ENCODE measurements at places on chromosomes 7 and 10. TPM values are rescaled to one million over a fixed set of nuclear protein-coding genes. Genes with fewer than 3 reads are reported as not detected.

The OR9A2 gene
- not detected for polyA plus RNA-seq

The GPR85 gene
- polyA plus RNA-seq, result 0.58 TPM

The NODAL gene
- 0.04 TPM for polyA plus RNA-seq

The ITPRID1 gene
- not detected for polyA plus RNA-seq

The ADCY1 gene
- 0.80 TPM for polyA plus RNA-seq

The DEPP1 gene
- 40.3 TPM for polyA plus RNA-seq

The SPDYE16 gene
- 0.06 TPM for polyA plus RNA-seq

The MALRD1 gene
- polyA plus RNA-seq, result 0.10 TPM

The NAT16 gene
- not detected for polyA plus RNA-seq

The GSAP gene
- 1.7 TPM for polyA plus RNA-seq

The TMEM26 gene
- polyA plus RNA-seq, result 0.06 TPM

The NRCAM gene
- 0.55 TPM for polyA plus RNA-seq

The IMPDH1 gene
- polyA plus RNA-seq, result 23.0 TPM

The ACHE gene
- polyA plus RNA-seq, result 0.94 TPM

The C7orf57 gene
- polyA plus RNA-seq, result not detected

The AKR1C1 gene
- polyA plus RNA-seq, result 131 TPM

The NEUROG3 gene
- not detected for polyA plus RNA-seq

The ORAI2 gene
- polyA plus RNA-seq, result 2.0 TPM

The NPTX2 gene
- 5.6 TPM for polyA plus RNA-seq

The DPP6 gene
- polyA plus RNA-seq, result 0.09 TPM

The HYAL4 gene
- polyA plus RNA-seq, result not detected

The TBATA gene
- polyA plus RNA-seq, result not detected

The LIPK gene
- polyA plus RNA-seq, result not detected

The NET1 gene
- 6.0 TPM for polyA plus RNA-seq

The INSYN2A gene
- polyA plus RNA-seq, result not detected

The CACNB2 gene
- 8.9 TPM for polyA plus RNA-seq

The AGAP5 gene
- 1.8 TPM for polyA plus RNA-seq

The TMEM236 gene
- 0.13 TPM for polyA plus RNA-seq

The NRF1 gene
- 4.9 TPM for polyA plus RNA-seq

The SCART1 gene
- polyA plus RNA-seq, result 0.17 TPM

The RBM28 gene
- 16.6 TPM for polyA plus RNA-seq

Data from heart right ventricle (tissue), 16 donors.